ENCODE measurements at places on chromosomes 7 and 10.

DNA sequence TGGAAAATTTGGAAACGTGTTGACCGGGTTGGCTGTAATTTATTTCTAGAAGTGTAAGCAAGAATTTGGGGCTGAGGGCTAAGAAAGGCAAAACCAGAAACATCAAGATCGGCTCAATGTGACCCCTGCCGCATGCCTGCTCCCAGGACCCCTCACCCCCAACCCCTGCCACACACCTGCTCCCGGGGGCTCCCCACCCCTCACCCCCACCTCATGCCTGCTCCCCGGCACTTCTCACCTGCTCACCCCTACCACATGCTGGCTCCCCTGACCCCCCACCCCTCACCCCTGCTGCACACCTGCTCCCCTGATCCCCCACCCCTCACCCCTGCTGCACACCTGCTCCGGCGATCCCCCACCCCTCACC is 19.0 kb upstream of the CFAP46 start:
- DNase-seq, result no peak

- DNase-seq, result no peak
Observed at GRCh38 chr10:88196291-88196690, 332.9 kb downstream of the PTEN start.

DNA sequence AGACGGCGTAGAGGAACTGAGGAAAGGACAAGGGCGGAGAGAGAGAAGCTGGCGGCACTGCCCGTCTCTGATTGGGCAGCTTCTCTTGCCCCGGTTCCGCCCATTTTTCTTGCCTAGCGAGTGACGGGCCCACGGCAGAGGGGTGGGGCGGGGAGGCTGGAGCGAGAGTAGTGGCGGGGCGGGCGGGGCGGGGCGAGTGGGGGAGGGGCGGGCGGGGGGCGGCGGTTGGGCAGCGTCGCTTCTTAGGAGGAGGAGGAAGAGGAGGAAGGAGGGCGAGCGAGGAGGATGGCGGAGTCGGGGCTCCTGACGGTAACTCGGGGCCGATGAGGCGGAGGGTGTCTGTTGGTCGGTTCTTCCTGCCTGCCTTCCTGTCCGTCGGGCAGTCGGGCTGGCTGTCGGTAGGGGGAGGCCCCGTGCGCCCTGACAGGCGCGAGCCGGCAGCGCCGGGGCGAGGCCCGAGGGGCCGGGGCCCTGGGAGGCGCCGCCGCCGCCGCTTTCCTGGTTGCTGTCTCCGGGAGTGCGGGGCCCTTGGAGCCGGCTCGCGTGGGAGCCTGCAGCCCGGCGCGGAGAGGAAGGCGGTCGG is at the start of gene SHOC2:
SHOC2 (plus strand) TSS at position 256 of the 583 bp plus-strand sequence. CDS start 44,755 bp downstream, outside the sequence.
- DNase-seq, result peak; percentile 100

DNA sequence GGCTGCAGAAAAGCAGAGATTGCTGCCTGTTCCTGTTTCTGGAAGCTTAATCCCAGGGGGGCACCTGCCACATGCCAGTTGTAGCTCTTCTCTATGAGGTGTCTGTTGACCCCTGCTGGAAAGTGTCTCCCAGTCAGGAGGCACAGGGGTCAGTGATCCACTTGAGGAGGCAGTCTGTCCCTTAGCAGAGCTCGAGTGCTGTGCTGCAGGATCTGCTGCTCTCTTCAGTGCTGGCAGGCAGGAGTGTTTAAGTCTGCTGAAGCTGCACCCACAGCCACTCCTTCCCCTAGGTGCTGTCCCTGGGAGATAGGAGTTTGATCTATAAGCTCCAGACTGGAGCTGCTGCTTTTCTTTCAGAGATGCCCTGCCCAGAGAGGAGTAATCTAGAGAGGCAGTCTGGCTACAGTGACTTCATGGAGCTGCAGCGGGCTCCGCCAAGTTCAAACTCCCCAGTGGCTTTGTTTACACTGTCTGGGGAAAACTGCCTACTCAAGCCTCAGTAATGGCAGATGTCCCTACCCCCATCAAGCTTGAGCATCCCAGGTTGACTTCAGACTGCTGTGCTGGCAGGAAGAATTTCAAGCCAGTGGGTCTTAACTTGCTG is 57.6 kb upstream of the CROT start:
- no peak for DNase-seq

DNA sequence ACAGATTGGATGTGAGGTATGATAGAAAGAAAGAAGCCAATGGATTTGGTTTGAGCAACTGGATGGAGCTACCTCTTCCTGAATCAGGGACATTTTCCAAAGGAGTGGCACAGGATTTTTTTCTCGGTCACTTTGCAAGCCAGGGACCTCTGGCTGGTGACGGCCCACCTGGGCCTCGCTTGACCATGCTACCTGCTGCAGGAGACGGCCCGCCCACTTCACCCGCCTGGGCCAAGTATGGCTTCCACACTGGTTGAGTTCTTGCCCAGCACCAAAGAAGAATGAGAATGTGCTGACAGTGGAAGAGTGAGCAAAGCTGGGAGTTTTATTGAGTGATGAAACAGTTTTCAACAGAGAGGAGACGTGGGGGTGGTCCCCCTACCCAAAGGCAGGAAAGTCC is 24.5 kb upstream of the SH3PXD2A start:
- DNase-seq, result no peak

DNA sequence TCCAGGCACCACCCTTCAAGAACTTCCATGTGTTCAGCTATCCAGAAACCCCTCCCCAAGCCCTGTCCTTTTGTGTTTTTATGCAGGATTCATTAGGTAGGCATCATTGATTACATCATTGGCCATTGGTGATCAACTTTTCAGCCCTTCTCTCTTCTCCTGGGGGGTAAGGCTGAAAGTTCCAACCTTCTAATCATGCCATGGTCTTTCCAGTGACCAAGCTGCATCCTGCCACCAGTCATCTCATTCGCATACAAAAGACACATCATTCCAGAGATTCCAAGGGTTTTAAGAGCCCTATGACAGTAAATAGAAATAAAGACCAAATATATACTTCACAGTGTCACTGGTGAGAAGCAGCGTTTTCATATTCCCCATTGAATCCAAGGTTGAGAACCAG is 48.2 kb downstream of the DNAJC12 start:
- DNase-seq, result no peak

DNA sequence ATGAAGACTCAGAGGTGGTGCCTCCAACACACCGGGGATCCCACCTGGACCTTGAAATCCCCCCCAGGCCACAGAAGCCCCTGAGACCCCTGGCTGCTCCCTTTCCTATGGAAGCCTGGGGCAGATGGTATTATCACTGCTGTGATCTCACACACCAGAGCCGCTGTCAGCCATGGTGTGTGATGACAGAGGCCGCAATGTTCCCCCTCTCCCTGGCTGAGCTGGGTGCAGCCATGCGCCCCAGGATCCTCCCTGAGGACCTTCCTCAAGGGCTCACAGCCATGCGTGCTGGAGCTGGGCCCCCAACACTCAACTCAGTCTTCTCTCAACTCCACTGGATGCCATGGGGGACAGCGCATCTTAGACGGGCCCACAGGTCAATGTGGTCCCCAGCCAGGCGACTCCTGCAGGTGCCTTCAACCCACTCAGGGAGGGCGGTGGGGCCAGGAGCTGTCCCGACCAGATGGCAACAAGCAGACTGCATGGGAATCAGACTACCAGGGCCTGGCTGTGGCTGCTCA is 44.9 kb downstream of the VIPR2 start:
- no peak for DNase-seq

GRCh38 chr10:61895898-61896600 is 5.5 kb upstream of the ARID5B start:
- no peak for DNase-seq

DNA sequence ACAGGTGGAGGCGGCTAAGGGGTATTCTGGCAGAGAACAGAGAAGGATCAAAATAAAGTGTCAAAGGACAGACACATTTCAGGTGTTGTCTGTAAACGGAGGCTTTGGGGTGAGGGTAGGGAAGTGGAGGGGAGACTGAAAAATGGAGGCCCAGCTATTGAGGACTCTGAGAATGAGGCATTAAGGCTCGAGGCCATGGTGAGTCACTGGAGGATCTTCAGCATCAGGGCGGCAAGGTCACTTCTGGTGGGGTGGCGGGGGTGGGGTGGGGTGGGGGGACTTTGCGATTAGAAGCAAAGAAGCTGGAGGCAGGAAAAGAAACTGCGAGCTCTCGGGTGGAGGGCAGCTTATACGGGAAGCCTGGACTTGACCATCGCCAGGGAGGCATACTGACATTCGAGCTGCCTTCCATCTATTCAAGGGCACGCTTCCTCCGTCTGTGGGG is 58.4 kb upstream of the PCGF5 start:
- no peak for DNase-seq

DNA sequence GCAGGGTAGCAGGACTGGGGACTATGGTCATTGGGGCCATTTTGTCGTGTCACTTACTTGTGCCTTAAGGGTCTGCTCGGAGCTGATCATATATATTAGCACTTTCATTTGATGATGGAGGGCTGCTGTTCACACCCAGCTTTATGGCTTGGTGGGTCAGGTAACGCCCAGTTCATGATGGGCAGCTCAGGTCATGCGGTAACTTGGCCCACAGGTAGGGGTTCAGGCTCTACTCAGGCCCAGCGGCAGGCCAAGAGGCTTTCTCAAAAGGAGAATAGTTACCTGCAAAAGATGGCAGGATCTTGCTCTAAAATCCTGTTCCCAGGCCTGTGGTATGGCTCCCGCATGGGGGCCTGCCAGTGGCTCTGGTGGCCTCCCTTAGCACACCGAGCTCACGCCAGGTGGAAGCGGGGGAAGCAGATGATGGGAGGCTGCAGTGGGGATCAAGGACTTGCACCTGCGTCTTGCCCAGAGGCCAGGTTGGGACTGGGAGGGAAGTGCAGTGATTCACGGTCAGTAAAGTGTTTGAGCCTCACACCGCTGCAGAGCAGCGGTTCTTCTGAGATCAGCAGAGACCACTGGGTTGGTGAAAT is 109.5 kb downstream of the ADCY1 start:
- peak; percentile 21 for DNase-seq

DNA sequence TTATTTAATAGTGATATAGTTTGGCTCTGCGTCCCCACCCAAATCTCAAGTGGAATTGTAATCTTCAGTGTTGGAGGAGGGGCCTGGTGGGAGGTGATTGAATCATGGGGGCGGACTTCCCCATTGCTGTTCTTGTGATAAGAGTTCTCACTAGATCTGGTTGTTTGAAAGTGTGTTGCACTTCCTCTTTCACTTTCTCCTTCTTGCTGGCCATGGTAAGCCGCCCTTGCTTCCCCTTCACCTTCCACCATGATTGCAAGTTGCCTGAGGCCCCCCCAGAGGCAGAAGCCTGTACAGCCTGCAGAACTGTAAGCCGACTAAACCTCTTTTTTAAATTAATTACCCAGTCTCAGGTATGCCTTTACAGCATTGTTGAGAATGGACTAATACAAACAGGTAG is 101.4 kb downstream of the MTPAP start:
- no peak for DNase-seq

GRCh38 chr7:73345951-73346350 is 18.0 kb downstream of the FKBP6 start:
- no peak for DNase-seq

DNA sequence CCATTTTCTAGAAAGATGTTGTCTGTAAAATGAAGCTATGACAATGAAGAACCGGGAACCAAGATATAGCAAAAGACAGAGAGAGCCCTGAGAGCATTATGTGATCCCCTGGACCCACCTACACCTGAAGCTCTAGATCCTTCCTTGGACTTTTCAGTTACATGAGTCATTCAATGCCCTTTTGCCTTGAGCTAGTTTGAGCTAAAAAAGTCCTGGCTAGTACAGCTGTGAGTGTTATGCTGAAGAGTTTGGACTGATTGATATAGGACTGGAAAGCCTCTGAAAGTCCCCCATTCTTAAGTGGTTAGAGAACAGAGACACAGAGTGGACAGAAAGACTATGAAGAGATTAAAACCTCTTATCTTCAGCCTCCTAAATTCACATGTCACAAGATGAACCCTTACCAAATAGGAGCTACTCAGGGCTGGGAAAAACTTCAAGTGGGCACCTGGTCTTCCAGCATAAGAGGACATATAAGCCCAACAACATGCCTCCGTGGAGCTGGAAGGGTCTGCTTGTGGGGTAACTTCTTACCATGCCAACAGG is 386.8 kb upstream of the NFE2L3 start:
- DNase-seq, result no peak

GRCh38 chr10:6567203-6567703 is 12.8 kb downstream of the PRKCQ start:
- no peak for DNase-seq

- DNase-seq, result no peak
Observed at GRCh38 chr10:4512671-4513240, 313.3 kb upstream of the AKR1E2 start.

DNA sequence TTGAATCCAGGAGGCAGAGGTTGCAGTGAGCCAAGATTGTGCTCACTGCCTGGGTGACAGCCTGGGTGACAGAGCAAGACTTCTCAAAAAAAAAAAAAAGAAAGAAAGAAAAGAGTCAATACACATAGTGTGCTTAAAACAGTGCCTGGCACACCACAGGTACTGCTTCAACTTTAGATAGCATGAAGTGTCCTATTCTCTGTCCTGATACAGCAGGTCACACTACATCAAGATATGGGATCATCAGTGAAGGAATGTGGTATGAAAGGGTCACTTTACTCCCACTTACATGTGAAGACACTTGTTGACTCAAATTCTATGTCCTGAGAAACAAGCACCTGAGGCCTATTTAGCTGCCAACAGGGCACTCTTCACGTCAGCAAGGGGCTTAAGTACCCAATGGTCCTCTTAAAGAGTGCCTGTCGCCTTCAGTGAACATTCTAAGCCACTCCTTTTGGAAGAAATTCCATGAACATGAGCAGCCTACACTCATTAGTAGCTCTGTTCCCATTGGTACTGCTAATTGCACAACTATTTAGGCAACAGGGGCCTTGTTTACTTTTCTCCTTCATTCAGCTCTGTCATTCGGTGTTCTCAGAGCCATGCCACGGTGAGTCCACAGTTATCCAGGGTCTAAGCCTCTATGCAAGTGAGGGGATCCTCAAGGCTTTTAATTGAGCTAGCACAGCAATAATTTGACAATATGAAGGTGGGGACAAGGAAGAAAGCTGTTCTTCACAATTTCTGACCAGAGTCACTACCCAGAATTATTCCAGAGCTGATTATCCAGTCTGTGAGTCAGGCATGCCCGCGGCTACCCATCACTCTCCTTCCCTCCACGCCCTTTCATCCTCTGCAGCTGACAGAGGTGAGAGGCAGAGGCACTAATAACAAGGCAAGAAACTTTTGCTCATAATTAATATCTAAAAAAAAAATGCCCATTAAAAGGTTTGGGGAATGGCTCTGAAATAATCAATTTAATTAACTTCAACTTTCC is 56.6 kb upstream of the PTN start:
- DNase-seq, result no peak

GRCh38 chr7:111012799-111013675 is 77.9 kb upstream of the LRRN3 start:
- no peak for DNase-seq

- no peak for DNase-seq
Observed at GRCh38 chr7:22123139-22123538, 177.4 kb upstream of the CDCA7L start.

DNA sequence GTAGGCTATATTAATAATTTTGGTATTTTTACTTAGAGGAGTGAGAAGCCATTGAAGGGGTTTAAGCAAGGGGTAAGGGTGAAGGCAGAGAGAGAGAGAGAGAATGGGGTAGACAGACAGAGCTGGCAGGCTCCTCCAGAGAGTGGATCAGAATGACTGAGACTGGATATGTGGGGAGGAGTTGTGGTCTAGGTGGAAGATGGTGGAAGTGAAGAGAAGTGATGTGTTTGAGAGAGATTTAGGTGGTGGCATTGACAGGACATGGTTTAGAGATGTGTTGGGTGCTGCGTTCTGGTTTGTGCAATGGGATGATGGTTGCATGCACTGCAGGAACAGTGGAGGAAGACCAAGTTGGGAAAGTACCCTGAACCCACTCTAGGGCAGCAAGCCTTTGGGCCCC is 92.2 kb downstream of the CCNY start:
- no peak for DNase-seq

GRCh38 chr10:8531116-8531515 is 476.6 kb downstream of the GATA3 start:
- no peak for DNase-seq

GRCh38 chr10:46247181-46247475 is 39.7 kb upstream of the ANTXRL start:
- DNase-seq, result no peak

Measured in dorsolateral prefrontal cortex (tissue), 122 donors.